ENCODE measurements at places on chromosomes 1 and 21.

GRCh38 chr21:41361053-41361785 lies 608 bp upstream of the MX2 start:
- no peak for DNase-seq

DNA sequence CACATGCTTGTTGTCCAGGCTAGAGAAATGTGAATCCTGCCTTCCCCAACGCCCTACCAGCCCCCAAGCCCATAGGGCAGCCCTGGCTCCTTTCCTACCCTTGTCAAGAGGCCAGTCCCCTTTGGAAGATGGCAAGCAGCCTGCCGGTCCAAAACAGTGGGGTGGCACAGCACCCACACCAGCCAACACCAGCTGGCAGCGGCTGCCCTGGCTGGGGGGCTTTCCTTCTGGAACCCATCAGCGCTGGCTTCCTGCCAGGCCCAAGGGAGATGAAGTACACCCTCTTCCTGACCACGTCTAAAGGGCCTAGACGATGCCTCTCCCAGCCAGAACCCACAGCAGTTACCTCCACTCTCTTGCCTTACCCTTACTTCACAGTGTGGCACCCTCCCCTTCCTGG lies 24.2 kb downstream of the KCNN3 start:
- no peak for DNase-seq

GRCh38 chr1:44409757-44410156 lies 4.7 kb downstream of the RNF220 start:
- DNase-seq, result no peak

- DNase-seq, result no peak
Measured at GRCh38 chr1:43280692-43281091, 4.7 kb downstream of the C1orf210 start.

DNA sequence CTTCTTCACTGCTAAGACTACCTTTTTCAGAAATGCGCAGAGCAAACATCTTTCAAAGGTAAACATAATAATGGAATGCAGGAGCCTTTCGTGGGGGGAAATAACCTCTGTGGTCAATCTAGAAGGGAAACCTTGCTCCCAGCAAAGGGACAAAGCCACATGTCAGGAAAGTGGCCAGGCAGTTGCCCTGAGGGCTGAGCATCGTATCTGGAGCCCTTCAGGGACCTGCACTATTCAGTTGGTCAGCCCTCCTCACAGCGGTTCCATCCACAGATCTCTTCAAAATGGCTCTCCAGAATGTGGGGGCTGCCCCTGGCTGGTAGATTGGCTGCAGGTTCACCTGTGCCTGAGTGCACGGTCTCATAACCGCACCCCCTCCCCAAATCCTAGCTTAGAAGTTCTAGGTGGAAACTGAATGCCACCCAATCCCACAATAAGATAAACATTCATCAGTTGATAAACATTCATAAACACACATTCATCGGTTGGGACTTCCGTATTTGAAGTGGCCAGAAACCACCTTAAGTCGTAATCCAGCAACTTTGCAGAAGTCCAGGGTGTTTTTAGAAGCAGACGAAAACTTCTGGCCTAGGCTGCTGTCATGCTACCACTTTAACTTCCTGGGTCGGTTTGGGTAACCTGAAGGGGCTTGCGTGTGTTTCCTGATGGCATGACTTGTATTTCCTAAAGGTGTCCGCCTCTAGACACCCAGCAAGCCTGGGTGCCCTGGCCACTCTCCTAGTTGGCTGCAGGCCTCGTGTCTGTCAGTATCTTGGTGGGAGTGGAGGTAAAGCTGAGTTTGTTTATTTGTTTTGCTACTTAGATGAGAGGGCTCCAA lies 50.5 kb downstream of the RASSF5 start:
- no peak for DNase-seq

- no peak for DNase-seq
Measured at GRCh38 chr21:27419153-27419552, 452.3 kb upstream of the ADAMTS5 start.

All from effector CD4-positive, alpha-beta T cell (primary cell).